ENCODE measurements at places on chromosomes 13 and 19.

- DNase-seq: no peak
Measured at GRCh38 chr13:76231522-76232167, 595.5 kb downstream of the LMO7 start.

GRCh38 chr13:87234981-87235380 lies 436.2 kb upstream of the SLITRK5 start:
- no peak for DNase-seq

DNA sequence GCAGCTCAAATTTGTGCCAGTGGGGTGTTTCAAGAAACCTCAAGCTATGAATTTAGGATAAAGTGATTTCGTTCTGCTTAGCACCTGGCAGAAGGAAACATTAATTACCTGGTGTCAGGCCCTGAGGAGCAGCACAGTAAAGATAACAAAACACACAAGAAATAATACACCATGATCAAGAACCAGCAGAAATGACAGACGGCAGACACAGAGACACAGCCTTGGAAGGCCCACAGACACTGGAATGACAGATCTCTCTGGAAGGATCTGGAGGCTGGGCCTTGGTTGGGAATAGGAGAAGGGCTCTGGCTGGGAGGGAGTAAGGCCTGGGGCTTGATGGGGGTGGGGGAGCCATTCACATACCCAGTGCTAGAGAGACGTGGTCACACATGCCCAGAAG lies 10.8 kb downstream of the PRODH2 start:
- DNase-seq: no peak

GRCh38 chr13:110855363-110855762 lies 59.5 kb downstream of the ANKRD10 start:
- no peak for DNase-seq

GRCh38 chr19:48619692-48620585 lies 633 bp downstream of the SPHK2 start:
- DNase-seq: no peak

GRCh38 chr13:97914540-97914939 lies 38.9 kb upstream of the IPO5 start:
- DNase-seq: no peak

All from activated naive CD4-positive, alpha-beta T cell treated with anti-CD3 and anti-CD28 coated beads, Interleukin-2, amount 50 U/mL, for 16 hours (primary cell).